ENCODE measurements at places on chromosomes 7 and 10.

GRCh38 chr10:87767253-87767652 lies 50.8 kb downstream of the ATAD1 start:
- DNase-seq: no peak

DNA sequence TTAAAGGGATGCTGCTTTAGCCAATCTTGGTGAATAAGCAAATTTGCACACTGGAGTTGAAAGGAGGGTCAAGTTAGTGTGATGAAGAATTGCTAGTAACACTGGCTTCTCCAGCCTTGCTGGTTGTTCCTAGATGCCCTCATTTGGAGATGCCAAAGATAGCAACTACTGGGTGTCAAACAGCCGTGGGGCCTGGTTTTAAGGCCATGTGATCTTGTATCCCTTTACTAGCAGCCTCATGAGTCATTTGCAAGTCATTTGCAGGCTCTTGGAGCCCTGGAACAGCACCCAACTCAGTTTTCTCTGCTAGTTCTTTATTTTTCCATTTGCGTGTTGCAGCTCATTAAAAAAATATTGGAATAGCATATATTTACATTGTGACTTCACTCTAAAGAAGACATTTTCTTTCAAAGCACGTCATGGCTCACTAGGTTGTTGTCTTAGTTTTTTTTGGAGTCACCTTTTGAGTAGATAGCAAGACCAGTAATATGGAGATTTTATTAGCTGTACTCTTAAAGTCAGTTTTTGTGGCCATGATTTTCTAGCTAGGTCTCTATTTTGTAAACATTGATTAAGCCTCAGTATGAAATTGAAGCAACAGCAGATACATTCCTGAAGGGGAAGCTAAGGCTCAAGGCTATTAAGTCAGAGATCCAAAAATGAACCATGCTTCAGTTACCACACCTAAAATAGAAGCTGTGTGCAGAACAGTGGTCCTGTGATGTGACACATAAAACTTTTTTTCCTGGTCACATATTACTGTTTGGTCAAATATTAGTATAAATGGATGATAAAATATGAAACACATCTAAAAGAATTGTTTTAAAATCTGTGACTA lies 1.3 kb downstream of the LSMEM1 start:
- DNase-seq: no peak

- DNase-seq: no peak
Observed at GRCh38 chr7:134333943-134334342, 17.2 kb upstream of the SLC35B4 start.

DNA sequence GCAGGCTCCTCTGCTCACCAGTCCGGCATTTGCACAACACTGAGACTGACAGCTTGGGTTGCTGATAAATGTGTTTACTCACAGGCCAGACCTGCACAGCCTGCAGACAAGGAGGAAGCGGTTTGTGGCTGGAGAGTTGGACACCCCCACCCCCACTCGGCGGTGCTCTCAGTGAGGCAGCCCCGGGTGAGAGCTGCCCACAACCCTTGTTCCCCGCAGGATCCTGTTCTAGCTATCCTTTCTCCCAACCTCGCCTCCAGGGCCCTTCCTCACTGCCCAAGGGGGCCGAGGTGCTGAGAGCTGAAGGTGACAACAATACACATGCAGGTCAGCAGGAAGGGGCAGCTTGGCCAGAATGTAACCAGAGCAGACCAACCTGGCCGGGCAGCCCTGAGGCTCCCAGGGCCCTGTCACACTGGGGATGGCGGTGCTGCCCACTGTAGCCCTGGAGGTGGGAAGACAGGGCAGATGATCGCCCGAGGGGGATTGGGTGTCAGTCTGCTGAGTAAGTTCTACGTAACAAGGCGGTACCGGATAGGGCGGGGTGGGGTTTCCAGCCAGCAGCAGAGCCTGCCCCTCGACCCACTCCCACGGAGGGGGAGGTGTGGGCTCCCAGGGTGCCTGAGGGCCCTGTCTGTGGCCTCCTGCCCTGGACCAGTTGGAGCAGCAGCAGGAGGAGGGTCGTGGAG lies 2.1 kb upstream of the ADAM8 start:
- DNase-seq: peak; percentile 50

DNA sequence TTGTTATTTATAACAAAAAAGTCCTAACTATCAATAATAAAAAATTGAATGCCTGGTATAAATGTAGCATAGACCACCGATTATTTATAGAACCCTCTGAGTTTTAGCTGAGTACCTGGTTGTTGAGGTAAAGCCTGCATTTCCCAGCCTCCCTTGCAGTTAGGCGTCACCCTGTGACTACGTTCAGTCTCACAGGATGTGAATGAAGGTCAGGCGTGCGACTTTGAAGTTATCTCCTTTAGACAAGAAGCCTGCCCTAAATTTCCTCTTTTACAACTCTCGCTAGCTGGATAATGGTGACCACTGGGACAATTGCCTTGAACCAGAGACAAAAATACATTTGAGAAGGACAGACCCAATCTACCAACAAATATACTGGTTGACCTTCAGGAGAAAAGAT lies 67.5 kb upstream of the TES start:
- DNase-seq: peak; percentile 19

GRCh38 chr10:60739558-60739957 lies 38.7 kb upstream of the CDK1 start:
- no peak for DNase-seq

DNA sequence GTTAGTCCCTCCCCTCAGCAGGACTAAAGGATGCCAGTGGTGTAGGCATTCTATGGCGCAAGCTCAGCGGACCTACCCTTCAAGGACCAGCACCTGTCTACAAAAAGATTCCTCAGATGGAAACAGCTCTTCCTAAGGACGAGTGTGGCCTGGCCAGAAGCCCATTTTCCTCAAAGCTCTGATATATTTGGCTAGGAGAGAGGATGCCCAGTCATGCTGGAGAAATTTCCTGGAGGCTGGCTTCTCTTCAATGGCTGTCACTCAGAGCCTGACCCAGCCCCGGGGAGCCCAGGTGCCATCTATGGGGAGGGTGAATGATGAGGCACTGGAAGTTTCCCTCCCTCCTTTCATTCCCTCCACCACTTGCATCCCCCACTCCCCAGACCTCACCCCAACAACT lies 111.5 kb downstream of the PLXNA4 start:
- DNase-seq: no peak

DNA sequence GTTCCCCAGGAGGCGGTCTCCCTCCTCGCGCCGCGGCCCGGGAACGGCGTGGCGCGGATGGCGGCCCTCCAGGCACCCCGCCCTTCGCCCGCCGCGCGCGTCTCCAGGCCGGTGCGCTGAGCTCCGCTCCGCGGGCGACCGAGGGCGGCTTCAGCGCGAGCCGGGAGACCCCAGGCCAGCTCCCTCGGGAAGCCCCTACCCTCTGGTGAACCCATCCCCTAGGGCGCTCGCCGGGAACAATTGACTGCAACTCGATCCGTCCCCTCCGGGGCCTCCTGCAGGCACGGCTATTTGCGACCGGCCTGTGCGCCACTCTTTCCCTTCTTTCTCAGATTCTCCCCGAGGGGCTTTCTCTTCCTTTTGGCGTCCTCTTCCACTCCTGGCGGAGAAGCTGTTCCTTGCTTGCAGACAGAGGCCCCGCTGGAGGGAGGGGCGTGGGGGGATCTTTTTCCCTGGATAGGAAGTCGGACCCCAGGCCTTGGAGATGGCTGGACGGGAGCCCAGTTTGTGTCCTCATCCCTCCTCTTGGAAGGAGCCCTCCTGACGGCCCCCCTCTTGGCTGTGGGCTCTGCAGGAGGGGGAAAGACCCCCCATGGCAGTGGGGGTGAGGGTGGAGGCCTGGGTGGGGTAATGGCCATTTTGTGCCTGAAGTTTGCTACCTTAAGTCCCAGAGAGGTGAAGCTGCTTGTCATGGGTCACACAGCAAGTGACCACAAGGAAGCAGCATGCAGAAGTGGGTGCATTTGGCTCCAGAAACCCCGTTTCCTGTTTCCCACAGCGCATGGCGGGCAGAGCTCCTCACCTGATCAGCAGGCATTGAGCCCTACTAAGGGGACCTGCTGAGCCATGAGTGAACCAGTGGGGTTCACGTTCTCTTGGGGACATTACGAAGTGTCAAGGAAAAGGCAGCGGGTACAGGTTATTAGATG lies 171.2 kb upstream of the TNRC18 start:
- DNase-seq: no peak

- DNase-seq: no peak
Observed at GRCh38 chr7:149469806-149470205, 8.9 kb upstream of the ZNF777 start.

DNA sequence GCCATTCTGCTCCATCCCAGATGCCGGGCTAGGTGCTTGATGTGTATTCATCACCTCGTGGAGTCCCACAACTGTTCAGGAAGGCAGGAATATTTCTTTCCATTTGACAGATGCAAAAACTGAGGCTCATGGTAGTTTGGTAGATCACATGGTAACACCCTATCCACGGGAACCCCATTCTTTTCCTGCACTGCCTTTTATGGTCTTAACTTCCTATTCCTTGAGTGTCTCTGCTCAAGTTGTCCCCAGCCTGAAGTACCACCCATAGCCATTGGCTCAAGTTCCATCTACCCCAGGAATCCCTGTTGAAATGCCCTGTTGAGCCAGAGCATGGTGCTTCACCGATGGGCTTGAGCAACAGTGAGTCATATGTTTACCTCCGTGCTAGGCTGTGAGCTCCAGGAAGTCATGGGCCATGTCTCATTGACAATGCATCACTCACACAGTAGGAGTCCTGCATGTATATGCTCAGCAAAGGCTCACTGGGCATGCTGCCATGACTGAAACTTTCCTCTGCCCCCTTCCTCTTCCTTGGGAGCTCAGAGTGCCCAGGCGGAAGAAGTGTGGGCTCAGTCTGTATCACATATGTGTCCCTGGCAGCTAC lies 71.7 kb upstream of the ADAM12 start:
- DNase-seq: no peak

GRCh38 chr10:112960151-112960681 lies 10.2 kb downstream of the TCF7L2 start:
- no peak for DNase-seq

DNA sequence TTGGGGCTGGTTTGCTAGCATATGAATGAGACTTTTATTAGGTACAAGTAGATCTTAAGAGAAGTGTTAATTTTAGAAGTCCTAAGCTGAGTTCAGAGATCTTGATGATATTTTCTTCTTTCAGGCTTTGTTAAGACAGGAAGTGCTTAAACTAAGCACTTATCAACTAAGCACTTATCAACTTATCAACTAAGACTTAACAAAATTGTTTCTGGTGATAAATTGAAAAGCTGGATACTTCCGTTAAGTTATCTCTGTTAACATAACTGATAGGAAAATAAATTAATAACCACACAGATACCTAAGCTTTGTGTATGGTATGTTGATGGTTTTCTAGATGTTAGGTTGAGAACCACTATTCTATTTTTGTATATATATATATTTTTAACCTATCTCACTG lies 113.7 kb downstream of the PHTF2 start:
- no peak for DNase-seq

DNA sequence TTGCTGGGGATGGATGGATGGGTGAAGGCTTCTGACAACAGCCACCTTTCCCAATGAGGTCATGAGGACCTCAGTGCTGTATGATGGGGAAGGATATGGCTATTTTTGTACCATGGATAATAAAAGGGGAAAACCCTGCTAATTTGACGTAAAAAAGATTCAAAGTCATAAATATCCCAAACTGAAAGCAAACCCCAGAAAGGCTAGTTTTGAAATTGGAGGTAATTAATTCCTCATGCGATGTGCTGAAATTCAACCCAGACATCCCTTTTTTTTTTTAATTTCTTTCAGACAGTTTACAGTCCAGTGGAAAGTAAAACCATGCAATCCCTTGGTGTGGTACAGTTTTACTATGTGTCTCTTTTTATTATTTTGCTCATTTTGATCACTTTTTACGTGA lies 254.5 kb upstream of the BMPER start:
- DNase-seq: no peak

DNA sequence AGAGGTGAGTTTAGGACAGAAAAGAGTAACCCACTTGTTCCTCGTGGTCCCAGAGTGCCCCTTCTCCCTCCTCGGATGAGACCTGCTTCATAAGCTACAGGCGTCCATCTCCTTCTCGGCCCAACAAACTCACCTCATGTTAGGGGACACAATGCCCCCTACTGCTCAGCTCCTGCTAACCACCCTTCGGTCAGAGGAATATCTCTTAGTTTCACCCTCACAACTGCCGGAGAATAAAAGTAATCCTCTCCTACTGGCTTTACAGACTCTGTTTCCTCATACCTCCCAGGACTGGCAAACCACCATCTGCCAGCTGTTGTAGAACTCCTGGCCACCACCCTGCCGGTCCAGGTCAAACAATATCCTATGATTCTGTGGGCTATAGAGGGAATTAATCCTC lies 3.2 kb downstream of the AKR1B15 start:
- no peak for DNase-seq

- no peak for DNase-seq
Observed at GRCh38 chr10:126384269-126384873, 3.9 kb downstream of the ADAM12 start.

DNA sequence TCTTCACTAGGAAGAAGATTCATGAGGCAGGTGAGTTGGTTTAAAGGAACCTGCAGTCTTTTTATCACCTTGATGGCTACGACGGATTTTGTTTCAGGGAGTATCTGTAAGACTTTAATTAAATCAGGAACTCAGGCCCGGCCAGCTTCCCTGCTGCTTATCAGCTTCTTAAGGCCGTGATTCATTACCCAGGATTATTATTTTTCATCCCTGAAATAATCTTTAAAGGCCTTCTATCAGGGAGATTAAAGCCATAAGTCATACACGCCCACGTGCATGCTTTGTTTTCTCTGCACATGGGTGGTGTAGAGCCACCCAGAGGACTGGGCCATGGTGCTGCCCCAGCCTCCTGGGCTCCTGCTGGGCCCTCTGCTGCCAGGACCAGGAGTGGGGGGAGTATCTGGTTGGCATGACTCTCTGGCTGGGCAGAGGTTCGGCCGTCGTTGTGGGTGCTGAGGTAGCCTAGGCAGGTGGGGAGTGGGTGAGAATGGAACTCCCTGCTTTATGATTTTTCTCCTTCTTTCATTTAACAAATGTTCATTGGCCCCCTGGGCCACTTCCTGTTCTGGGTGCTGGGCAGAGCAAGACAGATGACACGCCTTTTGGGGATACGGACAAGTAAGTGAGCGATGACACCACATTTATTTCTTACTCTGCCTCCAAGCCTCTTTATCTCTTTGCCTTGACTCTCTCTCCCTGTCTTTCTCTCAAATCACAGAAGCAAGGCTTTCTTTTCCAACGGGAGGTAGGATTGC lies 39.0 kb upstream of the PCBD1 start:
- no peak for DNase-seq

DNA sequence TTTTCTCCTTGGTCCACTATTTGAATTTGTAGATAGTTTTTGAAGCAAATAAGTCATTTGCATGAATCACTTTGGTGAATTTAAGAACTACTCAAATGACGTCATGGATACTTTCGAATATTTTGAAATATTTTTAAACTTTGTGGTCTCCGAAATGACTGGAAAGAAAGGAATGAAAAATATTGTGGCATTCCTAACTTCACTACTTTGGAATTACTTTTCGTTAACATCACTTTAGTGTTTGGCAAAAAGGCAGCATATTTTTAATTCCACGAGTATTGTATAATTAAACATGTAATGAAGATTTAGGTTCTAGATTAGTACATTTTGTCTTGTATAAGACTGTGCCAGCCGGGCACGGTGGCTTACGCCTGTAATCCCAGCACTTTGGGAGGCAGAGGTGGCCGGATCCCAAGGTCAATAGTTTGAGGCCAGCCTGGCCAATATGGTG lies 35.3 kb upstream of the ZRANB1 start:
- no peak for DNase-seq

GRCh38 chr7:74051629-74052410 lies 23.8 kb downstream of the ELN start:
- DNase-seq: no peak

All from activated CD4-positive, alpha-beta T cell treated with anti-CD3 and anti-CD28 coated beads for 48 hours (primary cell).